ENCODE measurements at places on chromosomes 7 and 10.

GRCh38 chr7:50791938-50792341, 9.2 kb upstream of the GRB10 start:
- peak; percentile 58 for DNase-seq

GRCh38 chr7:77887567-77887966, 89.0 kb downstream of the PHTF2 start:
- DNase-seq = no peak

DNA sequence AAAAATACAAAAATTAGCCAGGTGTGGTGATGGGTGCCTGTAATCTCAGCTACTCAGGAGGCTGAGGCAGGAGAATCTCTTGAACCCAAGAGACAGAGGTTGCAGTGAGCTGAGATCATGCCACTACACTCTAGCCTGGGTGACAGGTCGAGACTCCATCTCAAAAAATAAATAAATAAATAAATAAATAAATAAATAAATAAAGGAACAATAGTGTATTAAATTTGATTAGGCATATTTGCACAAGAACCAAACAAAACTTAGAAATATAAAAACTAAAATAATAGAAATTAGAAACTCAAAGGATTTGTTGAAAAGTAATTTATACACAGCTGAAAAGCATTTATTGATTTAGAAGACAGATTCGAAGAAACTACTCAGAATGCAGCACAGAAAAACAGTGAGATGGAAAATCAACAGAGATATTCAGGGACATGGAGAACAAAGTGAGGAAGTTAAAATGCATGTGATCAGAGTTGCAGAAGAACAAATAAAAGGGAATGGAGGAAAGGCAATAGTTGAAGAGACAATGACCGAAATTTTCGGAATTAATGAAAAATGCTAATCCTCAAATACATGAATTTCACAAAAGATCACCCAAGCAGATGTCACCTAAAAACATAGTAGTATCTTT, 17.7 kb downstream of the IFIT3 start:
- no peak for DNase-seq

GRCh38 chr10:69262292-69262751, 16.0 kb upstream of the HK1 start:
- no peak for DNase-seq

GRCh38 chr7:78111386-78111785, 312.8 kb downstream of the PHTF2 start:
- DNase-seq = no peak

GRCh38 chr7:24799506-24799905, 42.2 kb upstream of the GSDME start:
- no peak for DNase-seq

- peak; percentile 92 for DNase-seq
Observed at GRCh38 chr10:133308421-133309099, at the start of the genes TUBGCP2 and ZNF511. TSS of gene TUBGCP2 (minus strand) at chr10:133308872. CDS start at chr10:133302941, 5,931 bp downstream. TSS of gene ZNF511 (plus strand) at chr10:133308914. CDS start at chr10:133308944, 30 bp downstream.

DNA sequence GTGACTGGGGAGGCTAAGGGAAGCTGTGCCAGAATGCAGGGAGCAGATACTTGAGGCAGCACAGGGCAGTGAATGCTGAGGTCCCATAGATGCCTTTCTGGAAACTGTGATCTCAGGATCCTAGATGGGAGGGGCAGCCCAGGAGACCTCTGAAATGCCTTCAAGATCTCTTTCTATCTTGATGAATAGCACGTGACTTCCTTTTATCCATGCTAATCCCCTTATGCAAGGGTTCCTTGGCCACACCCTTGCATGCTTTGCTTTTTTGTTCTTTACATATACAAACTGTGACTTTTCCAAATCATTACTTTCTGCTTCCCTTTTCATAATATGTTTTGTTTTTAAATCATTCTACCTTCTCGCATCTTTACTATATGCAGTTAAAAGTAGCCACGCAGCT, 14.7 kb downstream of the ATRNL1 start:
- DNase-seq = no peak

DNA sequence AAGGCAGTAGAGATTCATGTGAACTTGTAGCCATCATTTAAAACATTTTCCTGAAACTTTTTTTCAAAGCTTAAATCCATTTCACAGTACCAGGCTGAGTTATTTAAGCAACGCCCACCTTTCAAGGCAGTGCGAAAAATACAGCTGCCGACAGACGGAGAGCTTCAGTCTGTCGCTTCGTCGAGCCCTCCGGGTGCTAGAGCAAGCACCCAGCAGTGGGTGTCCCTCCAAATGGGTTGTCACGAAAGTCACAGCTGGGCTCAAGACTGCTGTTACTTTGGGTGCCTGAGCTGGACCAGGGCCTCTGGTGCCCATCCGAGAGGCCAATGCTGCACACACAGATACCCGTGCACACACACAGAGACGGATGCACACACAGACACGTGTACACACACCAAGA, 135.6 kb downstream of the TCERG1L start:
- DNase-seq = no peak

All from left lobe of liver (tissue), 2 donors.